NCI-H2081 (cell line): ENCODE measurements at places on chromosomes 3 and 15.

GRCh38 chr3:187871204-187871591 lies 125.9 kb upstream of the BCL6 start:
- DNase-seq = no peak

DNA sequence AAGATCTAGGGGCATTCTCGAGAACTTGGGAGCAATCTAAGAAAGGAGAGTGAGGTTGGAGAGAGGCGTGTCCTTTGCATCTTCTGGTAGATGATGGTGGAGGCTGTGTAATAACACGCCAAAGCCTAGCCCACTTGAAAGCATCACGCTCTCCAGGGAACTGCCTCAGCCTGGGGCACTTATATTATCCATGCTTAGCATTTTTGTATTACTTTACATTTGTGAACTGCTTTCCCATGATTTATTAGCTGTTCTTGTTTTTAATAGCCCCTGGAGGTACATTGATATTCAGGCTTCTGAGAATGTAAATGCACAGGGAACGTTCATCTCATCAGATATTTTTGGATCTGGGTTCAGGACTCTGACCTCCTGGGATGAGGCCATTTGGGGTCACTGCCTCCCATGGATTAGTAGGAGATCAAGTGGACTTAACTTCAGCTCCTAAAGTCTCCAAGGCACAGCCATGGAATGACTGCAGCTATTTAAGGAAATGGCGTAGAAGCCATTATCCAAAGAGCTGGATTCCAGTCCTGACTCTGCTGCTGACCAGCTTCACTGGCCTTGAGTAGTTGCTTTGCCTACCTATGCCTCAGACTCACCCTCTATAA lies 124.9 kb downstream of the LPP start:
- DNase-seq = no peak

- DNase-seq = no peak
These were observed 98.1 kb upstream of the SYNPR start for GRCh38 chr3:63179862-63180522.

DNA sequence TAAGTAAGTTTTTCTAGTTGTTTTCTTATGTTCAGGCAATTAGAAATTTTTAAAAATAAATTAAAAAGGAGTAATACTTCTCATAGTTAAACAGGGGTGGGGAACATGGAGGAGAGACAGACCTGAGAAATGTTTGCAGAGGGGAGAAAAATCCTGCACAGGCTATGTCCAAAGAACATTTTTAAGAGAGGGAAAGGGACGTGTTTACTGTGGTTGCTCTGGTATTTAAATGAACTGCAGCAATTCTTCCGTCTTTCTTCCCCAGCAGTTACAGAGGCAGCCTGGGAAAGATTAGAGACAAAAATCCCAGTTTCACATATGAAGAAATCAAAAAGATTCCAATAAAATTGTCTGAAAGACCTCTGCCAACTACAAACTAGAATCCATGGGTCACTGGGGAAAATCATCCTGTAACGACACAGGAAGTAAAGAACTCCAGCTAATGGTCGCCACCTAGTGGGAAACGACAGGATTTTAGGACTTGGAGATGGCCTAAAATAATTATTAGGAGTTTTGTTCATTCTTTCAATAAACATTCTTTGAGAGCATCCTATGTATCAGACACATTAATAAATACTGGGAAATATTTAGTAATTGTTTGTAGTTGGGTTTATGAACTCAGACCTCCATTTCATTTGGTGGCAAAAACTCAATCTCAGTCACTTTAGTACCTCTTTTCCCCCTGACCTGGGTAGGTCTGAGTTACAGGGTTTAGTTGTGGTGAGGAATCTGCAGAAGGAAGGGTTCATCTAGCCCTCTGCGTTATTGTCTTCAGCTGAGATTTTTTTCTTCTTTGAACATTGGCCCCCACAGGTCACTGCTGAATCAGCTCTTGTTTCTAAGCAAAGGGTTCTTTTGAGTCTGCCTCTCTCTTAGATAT lies 69.9 kb upstream of the GOLIM4 start:
- peak; percentile 86 for DNase-seq

GRCh38 chr3:37546876-37547275 lies 314.8 kb upstream of the CTDSPL start:
- DNase-seq = no peak

GRCh38 chr15:100033140-100033857 lies 300.1 kb upstream of the LYSMD4 start:
- no peak for DNase-seq

DNA sequence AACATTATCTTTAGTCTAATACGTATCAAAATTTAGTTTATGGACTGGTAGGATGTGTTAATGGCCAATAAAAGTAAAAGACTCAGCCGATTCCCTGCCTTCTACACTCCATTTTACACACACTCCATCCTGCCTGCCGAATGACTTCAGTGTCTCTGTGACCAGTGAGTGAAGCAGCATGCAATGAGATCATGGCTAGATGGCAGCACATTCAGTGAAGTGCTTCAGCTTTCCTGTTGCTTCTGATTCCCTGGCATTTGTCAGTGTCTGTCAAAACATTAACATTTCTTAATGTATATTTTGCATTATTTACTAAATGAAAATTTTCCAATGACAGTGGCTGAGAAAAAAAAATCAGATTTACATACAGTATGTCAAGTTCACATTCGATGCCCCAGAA lies 412.0 kb downstream of the FHIT start:
- no peak for DNase-seq

- DNase-seq = no peak
These were observed 68.6 kb downstream of the ST6GAL1 start for GRCh38 chr3:186998937-186999368.

DNA sequence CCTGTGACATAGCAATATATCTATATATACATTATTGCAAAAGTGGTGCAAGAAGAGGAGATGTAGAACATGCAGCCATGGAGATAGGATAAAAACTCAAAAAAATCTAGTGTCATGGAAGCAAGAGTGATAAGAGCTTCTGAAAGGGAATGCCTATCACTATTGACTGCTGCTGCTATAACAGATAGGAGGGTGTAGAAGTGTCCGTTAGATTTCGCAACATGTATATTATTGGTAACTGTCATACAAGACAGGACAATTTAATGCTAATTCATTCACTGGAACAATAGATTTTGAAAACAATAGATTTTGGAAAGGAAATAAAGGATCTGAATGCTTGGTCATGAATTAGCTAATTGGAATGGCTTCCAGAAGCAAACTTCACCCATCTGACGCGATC lies 224.5 kb downstream of the ZNF385D start:
- DNase-seq = no peak

- no peak for DNase-seq
These were observed 133.8 kb downstream of the EPHB1 start for GRCh38 chr3:134928819-134929218.

- no peak for DNase-seq
These were observed 184.3 kb downstream of the ANXA2 start for GRCh38 chr15:60213377-60214000.

GRCh38 chr3:62708638-62709373 lies 166.4 kb downstream of the CADPS start:
- DNase-seq = no peak

GRCh38 chr3:43180694-43181093 lies 74.8 kb upstream of the POMGNT2 start:
- no peak for DNase-seq

- peak; percentile 13 for DNase-seq
These were observed 4.5 kb upstream of the TLNRD1 start for GRCh38 chr15:80996247-80996646.

- no peak for DNase-seq
These were observed 64.0 kb downstream of the USP13 start for GRCh38 chr3:179716811-179717210.
